ENCODE measurements at places on chromosomes 11 and 22.

GRCh38 chr11:9112075-9112474 is 20.7 kb upstream of the SCUBE2 start:
- no peak for DNase-seq

- no peak for DNase-seq
Observed at GRCh38 chr22:18063306-18063705, 14.5 kb upstream of the PEX26 start.

GRCh38 chr11:46493791-46494190 is 100.0 kb downstream of the AMBRA1 start:
- no peak for DNase-seq

DNA sequence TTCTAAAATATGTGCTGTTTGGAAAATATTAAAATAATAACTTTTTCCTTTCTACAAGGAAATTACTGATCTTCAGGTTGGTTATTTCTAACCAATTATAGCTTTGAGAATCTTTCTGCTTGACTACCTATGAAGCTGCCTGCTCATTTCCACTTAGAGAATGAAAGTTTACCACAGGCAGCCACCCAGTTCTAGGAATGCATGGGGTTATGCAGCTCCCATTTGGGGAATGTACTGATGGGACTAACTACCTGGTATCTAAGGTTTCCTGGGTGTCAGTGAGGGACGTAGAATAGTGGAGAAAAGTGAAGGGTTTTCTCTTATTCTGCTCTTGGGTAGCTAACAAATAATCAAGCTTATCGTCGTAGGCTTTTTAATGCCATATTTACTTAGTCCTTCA is 73.4 kb downstream of the DEUP1 start:
- DNase-seq: no peak

DNA sequence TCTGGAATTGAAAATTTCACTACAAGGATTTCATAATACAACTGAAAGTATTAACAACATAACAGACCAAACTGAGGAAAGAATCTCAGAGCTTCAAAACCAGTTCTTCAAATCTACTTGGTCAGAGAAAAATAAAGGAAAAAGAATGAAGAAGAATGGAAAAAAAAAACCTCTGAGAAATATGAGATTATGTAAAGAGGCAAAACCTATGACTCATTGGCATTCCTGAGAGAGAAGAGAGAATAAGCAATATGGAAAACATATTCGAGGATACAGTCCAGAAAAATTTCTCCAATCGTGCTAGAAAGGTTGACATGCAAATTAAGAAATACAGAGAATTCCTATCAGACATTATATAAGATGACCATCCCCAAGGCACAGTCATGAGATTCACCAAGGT is 23.4 kb upstream of the GPR83 start:
- DNase-seq: no peak

DNA sequence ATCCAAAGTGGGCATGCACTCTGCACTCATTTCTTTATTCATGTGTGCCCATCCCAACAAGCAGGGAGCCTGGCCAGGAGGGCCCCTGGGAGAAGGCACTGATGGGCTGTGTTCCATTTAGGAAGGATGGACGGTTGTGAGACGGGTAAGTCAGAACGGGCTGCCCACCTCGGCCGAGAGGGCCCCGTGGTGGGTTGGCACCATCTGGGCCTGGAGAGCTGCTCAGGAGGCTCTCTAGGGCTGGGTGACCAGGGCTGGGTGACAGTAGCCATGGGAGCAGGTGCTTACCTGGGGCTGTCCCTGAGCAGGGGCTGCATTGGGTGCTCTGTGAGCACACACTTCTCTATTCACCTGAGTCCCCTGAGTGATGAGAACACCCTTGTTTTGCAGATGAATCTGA is 129.3 kb upstream of the B3GAT1 start:
- DNase-seq: no peak

DNA sequence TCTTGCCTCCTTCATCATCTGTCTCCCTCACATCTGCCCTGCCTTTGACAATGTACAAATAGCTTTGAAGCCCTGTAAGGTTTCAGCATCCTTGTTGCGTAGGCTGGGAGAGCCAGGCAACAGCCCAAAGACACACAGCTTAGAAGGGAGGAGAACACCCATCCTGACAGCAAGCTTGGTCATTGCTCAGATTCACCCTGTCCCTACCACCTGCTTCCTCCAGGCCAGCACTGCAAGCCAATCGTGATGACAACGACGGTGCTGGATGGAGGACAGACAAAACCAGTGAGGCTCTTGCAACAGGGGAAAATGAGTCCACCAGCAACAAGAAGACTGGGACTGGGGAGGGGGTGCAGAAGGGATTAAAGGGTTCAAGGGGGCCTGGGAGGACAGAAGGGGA is 32.9 kb upstream of the CD5 start:
- DNase-seq: no peak

DNA sequence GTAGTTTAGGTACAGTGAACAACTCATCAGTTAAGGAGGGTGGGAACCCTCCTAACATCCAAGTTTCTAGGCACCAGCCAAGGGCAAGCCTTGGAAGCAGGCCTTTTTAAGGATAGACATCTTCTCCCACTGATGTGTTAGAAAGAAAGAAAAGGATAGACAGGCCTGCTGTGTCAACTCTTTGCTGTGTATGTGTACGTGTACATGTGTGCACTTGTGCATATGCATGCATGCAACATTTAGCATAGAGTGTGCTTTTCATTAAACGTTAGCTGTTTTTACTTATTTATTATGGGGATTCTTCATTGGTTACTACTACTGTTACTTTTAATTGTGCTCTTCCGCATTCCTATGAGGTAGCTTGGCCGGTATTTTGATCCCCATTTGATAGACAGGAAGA is 36.1 kb downstream of the RNF169 start:
- DNase-seq: no peak

GRCh38 chr11:90845126-90845525 is 622.3 kb upstream of the CHORDC1 start:
- DNase-seq: no peak

DNA sequence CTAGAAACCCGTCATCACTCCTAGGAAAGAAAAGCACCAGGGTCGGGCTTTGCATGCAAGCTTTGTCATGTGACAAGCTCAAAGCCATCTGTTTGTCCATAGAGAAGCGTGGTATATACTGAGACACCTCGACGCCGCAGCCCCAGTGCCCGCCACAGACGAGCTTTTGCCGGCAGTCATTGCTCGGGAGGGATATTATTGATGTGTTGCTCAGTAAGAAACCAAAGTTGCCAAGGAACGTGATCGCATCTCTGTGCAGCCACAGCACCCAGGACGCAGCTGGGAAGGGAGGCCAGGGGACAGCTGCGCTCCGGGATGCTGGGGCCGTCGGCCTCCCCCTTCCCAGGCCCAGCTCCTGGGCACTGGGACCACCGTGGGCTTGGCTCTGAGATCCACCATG is 89.5 kb upstream of the KCNQ1OT1 start:
- no peak for DNase-seq

GRCh38 chr22:26444777-26445176 is 15.7 kb downstream of the ASPHD2 start:
- DNase-seq: no peak

DNA sequence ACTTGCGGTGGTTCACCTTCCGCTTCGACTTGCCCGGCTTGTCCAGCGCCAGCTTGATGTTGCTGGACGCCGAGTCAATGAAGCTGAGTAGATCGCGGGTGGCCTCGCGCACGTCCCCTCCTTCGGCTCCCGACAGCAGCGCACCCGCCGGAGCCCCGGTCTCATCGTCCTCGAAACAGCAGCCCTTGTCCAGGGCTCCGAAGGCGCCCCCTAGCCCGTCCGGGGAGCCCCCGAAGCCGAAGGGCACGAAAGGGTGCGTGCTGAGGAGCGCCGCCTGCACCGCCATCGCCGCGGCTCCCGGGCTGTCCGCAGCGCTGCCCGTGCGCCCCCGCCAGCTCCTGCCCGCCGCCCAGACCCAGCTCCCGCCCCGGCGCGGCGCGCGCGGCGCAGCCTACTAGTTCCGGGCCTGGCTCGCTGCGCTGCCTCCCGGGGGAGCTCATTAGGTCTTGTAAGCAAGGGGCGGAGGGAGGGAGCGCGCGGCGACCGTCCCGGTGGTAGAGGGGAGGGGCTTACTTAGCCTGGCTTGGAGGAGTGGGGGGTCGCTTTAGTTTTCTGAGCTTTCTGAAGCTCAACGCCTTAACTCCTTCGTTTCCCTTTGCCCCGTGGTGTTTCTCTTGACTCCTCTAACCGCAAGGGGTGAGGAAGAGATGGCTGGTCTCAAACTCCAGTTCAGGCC is at the start of gene FAM181B:
Gene FAM181B (minus strand): TSS at position 421 of the 676 bp plus-strand sequence. CDS start 135 bp downstream, at position 286.
- DNase-seq: no peak

DNA sequence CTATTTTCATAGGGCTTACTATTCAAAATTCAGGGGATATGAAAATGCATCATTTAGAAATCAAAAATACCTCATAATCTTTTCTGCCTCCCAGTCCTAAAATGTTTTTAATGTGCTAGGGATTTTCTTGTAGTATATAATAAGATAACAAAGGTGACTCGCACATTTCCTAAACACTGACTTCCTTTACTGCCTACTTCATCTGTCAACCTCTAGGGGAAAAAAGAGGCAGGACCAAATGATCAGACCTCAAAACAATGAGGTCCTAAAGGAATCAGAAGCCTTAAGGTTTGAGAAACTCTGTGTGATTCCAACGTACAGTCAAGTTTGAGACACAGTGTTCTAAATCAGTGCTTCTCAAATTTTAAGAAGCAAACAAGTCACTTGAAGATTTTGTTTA is 56.1 kb upstream of the POU2AF2 start:
- no peak for DNase-seq

DNA sequence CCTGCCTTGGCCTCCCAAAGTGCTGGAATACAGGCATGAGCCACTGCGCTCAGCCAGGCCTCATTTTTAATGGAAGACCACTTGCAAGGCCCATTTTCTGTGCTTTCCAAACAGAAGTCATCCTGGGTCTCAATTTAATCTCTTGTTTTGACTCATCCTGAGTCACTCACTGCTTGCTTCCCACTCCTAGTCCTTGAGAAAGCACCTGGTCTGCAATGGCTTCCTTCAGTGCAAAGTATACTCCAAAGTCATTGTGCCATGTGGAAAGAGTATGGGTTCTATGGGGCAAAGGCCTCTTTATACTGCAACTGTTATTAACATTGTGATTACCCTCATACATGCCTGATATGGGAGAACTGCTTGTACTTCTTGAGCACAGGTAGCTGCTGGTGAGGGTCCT is 18.3 kb upstream of the SLC5A1 start:
- DNase-seq: no peak

DNA sequence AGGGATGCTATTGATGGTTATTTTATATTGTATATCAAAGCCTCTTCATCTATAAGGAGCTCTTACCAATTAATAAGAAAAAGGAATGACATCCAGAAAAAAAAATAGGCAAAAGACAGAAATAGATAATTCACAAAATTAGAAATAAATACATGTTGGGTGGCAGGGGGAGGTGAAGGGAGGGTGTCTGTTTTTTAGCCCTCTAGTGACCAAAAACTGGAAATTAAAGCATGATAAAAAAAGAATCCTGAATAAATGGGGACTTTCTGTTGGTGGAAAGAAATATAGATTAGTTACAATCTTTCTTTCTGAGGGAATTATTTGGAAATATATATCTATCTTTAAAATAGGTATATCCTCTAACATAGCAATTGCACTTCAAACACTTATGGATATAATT is 42.0 kb upstream of the TTC36 start:
- no peak for DNase-seq

DNA sequence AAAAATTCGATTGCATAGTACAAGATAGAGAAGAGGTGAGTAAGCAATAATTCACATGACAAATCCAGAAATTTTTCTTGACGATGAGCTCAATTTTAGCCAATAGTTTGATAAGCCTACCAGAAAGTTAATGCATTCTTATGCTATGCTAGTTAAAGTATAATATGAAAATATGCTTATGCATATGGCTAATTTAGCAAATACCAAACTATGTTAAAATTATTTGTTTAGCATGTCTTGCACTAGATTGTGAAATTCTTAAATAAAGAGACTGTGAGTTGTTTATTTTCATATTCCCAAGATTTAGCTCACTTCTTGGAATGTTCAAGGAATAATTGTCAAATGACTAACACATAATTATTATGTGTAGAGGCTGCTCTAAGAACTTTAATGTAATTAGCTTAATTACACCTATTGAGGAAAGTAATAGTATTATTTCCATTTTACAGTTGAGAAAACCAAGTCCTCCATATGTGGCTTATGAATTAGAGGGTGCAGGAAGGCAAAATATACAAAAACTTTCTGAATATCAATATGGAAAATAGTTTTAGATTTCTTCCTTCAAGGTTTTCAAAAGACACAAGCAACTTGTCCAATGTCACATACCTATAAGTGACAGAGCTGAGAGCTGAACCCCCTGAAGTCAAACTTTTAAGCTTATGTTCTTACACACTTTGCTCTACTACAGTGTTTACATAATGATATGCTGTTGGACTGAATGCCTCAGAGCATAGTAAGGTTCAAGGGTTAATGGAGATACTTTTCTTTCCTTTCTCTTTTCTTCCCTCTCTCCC is 45.9 kb upstream of the ARHGAP20 start:
- no peak for DNase-seq

DNA sequence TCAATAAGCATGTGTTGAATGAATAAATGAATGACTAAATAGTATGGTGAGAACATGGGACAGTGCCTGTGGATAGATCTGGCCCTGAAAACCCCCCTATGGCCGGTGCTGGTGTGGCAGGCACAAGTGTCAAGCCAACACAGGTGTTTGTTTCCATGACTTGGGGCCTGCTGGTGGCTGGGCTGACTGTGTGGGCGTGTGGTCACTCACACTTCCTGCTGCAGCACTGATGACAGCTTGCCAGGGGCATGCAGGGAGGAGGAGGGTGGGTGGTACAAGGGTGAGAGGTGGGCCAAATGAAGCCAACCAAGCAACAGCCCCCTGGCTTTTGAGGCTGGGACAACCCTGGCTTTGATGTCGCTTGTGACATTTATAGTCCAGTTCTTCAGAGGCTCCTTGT is 30.3 kb upstream of the ABCC8 start:
- no peak for DNase-seq

DNA sequence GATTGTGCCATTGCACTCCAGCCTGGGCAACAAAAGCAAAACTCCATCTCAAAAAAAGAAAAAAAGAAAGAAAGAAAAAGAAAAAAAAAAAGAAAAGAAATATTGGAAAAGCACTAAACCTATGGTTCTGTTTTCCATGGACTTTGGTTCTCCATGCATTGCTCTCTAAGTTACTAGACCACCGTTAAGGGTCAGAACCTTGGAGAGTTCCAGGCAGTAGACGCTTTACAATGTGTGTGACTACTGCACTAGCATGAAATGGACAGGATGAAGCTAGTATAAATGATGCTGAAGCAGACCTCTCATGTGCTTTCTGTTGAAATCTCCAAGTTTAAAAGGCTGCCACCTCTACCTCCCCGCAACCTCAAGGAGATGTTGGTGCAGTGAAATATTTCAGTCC is 63.5 kb downstream of the SIK2 start:
- no peak for DNase-seq

DNA sequence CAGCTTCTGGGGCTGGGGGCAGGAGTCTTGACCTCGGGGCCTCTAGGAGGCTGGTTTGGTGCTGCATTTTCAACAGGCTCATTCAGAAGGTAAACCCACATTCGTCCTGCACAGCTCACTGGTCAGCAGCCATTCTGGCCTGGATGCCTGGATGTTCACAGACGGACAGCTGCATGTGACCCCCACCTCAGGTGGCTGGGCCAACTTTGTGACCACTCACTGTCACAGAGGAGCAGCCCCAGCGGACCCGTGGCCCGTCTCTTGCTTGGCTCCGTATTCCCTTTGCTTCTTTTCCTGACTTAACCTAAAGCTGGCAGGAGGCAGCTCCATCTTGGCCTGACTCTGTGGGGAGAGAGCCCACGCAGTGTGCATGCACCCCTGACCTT is 8.2 kb downstream of the DGCR8 start:
- no peak for DNase-seq

- DNase-seq: no peak
Observed at GRCh38 chr11:82703796-82704195, 29.9 kb downstream of the FAM181B start.

- no peak for DNase-seq
Observed at GRCh38 chr22:24947881-24948280, 1.4 kb upstream of the LHFPL7 start.

Measured in activated CD8-positive, alpha-beta memory T cell treated with anti-CD3 and anti-CD28 coated beads for 4 hours (primary cell).